NCI-H2029 (cell line): ENCODE measurements at places on chromosomes 12 and 14.
A peak's percentile ranks its signal among the peaks of the same experiment; 100 is the strongest.

DNA sequence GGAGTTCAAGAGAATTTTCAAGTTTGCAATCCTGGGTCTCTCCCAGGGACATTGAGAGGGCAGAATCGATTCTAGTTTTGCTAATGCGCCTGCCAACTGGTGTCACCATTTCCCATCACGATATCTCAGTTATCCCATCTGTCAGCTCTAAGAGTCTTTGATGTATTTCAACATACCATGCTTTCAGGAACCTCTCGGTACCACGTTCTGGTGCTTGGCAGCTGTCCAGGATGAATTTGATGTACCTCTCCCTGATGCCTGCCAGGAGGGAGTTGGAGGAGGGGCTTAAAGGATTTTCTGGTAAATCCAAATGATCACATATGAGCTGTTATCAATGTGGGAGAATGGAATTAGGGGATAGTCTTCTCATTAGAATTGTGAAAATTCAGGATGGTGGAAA is 332.5 kb downstream of the RGS6 start:
- no peak for DNase-seq

- no peak for DNase-seq
Observed at GRCh38 chr12:89299931-89300330, 52.4 kb downstream of the DUSP6 start.

DNA sequence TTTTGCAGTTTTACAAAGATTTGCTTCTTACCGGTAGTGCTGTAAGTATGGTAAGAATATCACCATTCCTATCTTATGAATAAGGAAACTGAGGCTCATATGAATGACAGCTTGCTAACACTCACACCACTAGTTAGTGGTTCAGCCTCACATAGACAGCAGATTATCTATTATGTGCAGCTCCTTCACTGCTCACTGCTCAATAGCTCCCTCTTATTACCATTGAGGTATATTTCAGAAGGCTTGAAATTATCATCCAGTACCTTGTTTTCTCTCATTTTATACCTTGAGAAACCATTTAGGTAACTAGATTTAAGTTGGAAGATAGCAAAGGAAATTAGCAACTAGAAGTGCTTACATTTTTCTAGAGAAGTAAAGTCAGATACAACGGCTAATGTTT is 15.5 kb downstream of the RIC8B start:
- no peak for DNase-seq

DNA sequence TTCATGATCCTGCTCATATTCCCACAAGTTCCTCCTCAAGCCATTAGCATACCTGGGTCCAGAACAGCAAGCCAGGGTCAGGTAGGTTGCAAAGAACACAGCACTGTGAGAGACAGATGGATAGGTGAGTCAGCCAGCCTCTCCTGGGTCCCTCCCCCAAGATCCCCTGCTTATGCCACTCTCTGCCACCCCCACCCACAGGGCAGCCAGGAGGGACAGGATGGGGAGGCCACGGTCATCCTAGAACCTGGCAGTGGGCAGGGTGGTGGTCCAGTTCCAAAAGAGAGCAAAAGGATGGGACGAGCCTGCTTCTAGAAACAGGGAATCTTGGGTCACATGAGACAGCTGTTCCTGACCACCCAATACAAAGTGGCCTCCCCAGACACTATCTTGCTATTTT is 12.7 kb downstream of the FAIM2 start:
- DNase-seq: no peak

GRCh38 chr12:13835652-13836051 is 145.8 kb downstream of the GRIN2B start:
- no peak for DNase-seq

- DNase-seq: no peak
Observed at GRCh38 chr14:56860441-56860840, 50.2 kb upstream of the OTX2 start.

- DNase-seq: no peak
Observed at GRCh38 chr14:96168581-96168980, 36.1 kb upstream of the BDKRB2 start.

DNA sequence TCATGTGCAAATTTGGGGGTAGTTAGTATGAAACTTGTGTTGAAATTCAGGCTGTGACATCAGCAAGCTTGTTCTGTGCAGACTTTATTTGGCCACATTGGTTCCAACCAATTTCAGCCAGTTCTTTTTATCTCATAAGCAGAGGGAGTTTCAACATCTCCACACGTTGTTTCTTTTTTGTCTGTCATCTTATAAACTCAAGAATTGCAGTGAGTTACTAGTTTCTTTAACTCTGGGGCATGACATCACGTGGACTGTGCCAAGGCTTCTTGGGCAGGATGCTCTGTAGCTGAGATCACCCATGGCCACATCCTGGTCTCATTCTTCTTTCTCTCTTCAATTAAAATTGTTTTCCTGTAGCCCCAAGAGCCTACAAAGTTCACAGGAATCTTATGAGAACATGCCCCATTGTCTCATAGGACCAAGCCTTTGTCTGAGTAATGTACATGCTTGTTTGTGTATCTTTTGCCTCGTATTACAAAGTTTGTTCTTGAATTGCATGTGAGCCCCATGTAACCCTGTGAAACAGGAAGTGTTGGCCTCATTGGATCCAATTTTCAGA is 982.0 kb upstream of the TMEM132C start:
- DNase-seq: no peak

- no peak for DNase-seq
Observed at GRCh38 chr12:58413794-58414193, 472.4 kb downstream of the ATP23 start.

GRCh38 chr12:5072311-5072710 is 28.6 kb downstream of the KCNA5 start:
- no peak for DNase-seq

DNA sequence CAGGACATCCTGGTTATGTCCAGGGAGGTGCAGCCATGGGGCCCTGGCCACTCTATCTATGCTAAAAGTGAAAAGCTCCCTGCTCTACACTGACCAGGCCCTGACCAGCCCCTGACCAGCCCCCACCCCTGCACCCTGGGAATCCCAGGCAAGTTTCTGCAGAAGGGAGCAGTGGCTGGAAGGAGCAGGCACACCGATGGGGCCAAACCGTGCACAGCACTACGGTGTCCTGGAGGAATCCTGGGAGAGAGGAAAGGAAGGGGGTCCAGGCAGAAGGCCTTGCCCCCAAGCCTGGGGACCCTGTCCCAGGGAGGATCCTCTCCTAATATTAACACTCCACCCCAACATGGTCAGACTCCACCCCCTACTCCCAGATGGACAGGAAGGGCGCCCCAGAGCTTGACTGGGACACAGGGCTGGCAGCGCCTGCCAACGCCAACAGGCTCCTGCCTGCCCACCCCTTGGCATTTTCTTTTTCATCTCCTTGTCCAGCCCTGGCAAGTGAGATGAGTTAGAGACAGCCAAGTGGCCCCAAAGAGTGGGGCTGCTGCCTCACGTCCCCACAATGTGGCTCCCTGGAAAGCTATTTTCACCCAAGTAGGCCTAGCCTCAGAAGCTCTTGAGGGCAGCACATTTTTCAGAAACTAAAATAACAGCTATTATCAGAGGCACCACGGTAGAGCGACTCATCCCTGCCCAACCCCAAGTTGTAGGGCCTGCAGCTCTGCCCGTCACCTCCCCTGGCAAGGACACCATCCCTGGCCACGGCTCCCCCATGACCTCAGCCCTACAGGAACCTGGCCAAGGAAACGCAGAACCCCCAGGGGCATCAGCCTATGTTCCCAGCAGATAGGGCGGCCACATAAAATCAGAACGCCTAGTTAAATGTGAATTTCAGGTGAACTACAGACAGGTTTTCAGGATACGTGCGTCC is 82.6 kb downstream of the SCARB1 start:
- no peak for DNase-seq

GRCh38 chr14:66242001-66242400 is 244.2 kb upstream of the CCDC196 start:
- DNase-seq: no peak

DNA sequence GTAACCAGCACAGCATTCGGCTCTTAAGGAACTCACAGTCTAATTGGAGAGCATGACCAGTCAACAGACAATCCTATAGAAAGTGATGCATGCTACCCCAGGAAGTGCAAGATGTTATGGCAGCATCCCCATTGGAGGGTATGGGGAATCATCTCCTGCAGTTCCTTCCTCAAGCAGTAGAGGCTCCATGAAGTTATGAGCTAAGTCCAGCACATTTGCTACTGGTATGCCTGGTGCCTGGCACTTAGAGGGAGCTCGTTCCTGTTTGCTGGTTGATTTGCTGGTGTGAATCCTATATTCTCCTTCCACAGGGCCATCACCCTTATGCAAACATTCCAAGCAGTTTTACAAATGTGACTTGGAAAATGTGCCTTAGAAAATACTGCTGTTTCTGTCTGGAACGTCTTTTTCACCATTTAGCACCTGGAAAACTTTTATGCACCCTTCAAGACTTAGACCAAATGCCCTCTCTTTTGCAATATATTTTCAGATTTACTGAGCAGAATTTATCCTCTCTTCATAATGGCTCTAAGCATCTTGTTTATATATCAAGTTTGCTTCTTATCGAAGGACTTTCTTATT is 136.1 kb upstream of the WSCD2 start:
- peak; percentile 26 for DNase-seq

DNA sequence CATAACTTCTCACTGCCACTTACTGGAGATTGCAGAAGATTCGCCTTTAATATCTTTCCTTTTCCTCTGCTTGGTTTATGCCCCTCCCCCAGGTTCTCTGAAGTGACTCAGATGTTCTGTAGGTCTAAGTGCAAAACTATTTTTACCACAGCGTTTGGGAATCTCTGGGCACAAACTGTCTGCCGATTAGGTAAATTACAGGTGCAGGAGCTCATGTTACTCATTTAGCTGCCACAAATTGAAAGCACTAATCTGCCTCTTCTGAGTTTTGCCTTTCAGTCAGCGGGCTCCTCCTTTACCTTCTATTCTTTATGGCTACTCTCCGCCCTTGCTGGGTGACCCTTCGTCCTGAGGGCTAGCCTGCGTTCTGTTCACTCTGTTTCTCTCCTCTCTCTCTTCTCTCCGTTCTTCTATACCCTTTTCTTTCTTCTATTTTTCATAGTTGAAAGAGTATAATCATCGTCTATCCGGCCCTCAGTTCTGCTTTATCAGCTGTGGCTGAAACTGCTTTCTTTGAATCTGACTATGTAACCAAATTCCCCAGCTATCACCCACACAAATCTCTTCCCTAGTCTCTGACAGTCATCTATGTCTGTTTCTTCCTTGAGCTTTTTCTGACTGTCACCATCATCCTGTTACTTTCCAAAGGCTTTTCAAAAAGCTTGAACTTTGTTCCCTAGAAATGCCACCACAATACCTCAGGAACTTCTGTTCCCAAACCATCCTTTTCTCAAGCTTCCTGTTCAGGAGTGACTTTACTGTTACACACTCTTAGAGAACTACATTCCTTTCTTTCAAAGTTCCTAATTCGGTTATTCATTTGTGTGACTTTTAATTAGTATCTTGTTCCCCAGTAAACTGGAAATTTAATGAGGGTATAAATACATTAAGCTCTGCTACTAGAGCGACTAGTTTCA is 4.3 kb upstream of the MYF6 start:
- no peak for DNase-seq
